ENCODE measurements at places on chromosomes 3 and 15.

- no peak for DNase-seq
Measured at GRCh38 chr3:55333923-55334322, 153.2 kb downstream of the WNT5A start.

DNA sequence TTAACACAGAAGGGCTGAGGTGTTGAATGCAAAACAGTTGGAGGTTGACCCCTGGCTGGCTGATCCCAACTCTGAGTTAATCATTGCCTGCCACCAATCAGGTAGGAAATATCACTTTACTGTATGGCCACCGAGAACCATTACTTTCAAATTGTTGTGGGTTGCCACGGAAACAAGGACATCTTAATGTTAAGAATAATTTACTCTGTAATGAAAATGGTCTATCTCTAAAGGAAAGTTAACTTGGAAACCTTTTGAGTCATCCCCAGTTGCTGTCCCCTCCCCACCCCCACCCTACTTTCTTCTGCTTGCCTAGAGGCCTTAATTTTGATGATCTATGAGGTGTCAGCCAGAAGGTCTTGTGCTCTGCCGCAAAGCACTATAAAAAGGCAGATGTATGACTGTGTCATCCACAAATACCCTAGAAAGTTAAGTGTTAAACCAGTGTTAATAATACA lies 78.7 kb upstream of the SNRK start:
- DNase-seq: no peak

- no peak for DNase-seq
Measured at GRCh38 chr3:177740254-177740653, 543.0 kb upstream of the TBL1XR1 start.

GRCh38 chr3:49018707-49019006 lies 277 bp upstream of the DALRD3 start:
- DNase-seq: no peak

DNA sequence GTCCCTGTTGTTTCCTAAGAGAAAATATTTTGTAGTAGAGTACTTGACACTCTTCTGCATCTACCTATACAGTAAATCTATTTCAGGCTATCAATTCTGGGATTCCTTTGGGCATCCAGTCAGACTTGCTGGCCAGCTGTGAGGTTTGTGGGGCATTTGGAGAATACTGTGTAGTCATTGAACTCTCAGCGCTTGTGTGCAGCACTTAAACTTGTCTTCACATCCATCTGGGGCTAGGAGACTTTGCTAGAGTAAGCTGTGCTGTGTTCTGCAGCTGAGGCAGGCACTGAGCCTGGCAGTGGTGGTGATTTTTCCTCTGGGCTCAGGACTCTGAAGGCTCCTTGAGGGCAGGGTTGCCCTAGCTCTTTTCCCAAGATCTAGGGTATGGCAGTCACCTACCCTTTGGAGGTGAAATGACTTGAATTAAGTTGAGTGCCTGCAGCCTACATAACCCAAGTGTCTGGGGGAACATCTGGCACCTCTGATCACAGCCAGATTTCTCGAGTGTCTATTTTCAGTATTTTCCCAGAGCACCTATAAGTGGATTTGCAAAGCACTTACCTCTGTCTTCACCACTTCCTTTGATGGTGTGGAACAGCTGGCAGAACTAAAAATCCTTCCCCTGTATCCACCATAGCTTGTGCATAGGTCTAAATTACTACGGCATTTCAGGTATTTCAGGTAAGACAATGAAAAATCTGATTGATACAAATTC lies 19.3 kb downstream of the CLSTN2 start:
- DNase-seq: no peak

DNA sequence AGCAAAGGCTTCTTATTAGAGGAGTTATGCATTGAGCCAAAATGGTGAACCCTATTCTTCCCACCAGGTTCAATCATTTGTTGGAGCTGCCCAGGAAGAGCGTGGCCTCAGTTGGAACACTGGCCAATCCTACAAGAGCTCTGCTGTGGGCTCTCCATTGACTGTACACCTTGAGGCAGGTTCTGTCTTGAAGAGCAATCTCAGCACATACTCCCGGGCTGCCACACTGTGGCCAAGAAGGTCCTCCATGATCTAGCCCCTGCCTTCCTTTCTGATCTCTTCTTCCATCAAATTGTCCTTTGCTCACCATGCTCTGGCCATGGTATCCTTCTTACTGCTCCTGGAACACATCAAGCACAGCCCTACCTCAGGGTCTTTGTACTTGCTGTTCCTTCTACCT lies 5.7 kb upstream of the SUMF1 start:
- no peak for DNase-seq

DNA sequence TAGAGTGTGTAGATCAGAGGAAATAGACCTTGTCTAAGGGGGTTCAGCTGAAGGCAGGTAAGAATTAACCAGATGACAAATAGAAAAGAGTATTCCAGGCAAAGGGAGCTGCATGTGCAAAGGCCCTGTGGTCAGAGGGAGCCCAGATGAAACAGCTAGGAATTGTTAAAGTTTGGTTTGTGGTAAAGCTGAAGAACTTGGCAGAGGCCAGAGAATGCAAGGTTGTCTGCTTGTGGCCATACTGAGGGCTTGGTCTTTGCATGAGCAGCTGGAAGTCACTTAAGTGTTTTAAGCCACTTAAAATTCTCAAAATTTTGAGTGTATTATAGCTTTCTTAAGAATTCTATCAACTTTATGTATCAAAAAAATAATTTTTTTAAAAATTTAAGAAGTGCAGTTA lies 116.5 kb downstream of the NEK10 start:
- no peak for DNase-seq

DNA sequence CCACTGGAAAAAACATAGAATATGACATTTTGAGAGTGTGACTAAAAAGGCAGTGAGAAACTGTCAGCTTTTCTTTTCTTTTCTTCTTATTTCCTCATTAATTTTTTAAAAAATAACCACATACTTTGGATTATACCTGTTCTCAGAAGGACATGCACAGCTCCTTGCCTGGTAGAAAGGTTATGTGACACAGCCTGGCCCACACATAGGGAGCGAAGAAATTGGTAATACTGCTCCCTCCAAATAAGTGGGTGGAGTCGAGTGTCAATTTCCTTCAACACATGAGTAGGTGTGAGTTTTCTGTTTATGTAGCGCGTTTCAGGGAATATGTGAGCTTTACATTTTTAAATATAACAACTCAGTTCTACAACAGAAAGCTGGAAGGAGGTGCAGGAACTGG lies 28.9 kb upstream of the RAD18 start:
- DNase-seq: no peak

DNA sequence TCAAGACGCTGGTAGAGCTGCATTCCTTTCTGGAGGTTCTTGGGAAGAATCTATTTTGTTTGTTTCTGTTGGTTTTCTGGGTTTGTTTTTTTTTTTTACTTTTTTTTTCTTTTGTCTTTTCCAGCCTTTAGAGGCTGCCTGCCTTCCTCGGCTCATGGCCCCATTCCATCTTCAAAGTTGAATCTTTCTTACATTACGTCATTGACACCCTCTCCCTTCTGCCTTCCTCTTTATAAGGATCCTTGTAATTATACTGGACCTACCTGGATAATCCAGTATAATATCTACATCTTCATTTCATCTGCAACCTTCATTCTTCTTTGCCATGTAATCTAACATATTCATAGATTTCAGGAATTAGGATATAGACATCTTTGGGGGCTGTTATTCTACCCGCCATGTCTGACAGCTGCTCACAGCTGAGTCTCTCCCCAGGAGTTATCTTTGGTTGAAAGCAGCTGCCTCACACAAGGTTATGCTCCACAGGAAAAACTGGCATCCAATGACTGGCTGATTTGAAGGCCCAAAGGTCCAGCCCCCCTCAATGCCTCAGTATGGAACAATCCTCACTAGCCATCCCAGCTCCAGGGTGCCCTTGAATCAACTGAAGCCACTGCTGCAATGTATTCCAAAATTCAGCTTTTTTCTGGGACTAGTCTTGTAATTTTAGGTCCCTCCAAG lies 38.4 kb upstream of the THBS1 start:
- DNase-seq: no peak

DNA sequence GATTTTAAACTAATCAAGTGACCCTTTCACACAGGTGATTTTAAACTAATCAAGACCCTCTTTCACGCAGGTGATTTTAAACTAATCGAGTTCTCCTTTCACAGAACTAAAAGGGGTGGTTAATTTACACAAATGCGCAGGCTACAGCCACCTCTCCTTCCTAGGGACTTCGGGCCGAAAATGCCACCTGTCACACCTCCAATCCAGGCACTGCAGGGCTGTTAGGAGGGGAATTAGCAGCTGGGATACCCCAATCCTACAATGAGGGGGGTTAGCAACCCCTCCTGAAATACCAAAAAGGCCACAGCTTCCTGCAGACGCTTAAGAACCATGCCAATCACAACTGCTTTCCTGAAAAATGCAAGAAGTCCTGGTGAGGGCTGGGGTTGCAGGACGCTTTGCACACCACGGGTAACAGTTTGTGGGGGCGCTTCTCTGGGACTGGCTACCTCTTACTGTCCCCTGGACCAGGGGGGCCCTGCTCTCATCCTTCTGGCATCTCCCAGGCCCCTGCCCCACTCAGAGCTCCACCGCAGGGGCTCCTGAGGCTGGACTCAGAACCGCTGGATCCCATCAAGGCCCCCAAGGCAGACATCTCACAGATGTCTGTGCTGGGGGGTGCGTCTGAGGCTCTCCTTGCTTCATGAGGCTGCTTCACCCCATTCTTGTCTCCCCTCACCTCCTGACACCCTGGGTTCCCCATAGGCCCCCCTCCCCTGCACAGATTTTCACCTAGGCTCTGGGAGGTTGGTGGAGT lies 145.9 kb downstream of the OR4M2 start:
- DNase-seq: no peak

DNA sequence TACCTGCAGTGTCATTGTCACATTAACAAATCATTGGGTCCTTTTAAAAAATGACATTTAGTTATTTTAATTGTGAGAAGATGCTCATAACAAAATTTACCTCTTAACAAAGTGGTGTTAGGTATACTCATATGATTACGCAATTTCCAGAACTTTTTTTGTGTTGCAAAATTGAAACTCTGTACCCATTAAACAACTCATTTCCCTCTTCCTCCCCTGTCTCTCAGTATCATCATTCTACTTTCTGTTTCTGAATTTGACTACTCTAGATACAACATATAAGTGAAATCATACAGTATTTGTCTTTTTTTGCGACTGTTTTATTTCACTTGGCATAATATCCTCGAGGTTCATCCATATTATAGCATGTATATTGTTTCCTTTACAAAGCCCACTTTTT lies 58.7 kb upstream of the CHST2 start:
- DNase-seq: no peak

DNA sequence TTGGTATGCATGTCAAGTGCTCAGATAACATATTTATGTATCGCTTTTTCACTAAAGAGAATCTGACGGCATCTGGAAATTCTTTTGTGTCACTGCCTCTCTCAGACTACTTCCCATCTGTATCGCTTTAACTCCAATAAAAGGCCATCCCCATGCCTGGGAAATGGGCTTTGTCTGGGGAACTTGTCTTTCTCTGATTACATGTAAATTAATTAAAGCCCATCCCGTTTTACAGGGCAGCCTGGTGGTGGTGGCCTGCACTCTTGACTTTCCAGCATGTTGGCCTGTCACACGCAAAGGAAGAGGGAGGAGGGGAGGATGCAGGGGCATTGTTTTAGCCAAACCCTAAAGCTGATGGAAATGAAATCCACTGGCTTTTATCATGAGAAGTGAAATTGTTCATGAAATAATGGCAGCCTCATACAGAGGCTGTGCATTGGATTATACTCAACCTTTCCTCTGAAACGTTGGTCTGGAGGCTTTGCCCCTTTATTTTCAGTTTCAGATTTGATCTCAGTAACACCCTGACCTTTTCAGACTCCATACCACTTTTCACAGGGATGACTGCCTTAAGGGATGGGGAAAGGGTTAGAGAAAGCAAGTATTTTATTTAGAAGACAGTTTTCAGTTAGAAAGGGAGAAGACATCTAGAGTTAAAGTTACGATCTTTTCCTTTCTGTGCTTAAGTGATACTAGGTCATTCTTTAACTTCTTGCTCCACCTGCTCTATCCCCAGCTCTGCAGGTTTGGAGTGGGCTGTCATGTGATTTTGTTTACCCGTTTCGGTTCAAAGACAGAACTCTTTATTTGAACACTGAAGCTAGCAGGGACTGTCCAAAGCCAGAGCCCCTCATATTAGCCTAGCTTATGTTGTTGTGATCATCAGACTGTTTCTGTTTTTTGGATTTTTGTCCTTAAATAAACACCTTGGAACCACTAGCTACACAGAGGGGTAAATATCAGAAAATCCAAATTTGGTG lies 94.6 kb upstream of the CTDSPL start:
- DNase-seq: no peak

- no peak for DNase-seq
Measured at GRCh38 chr15:50777042-50777441, 11.5 kb upstream of the SPPL2A start.

GRCh38 chr15:59303633-59304032 lies 69.0 kb downstream of the MYO1E start:
- DNase-seq: no peak

- no peak for DNase-seq
Measured at GRCh38 chr3:38116471-38117162, 20.3 kb downstream of the ACAA1 start.

GRCh38 chr3:186118692-186119091 lies 9.8 kb upstream of the ETV5 start:
- DNase-seq: no peak

- DNase-seq: no peak
Measured at GRCh38 chr3:188976407-188976806, 195.4 kb upstream of the TPRG1 start.

- no peak for DNase-seq
Measured at GRCh38 chr3:139297588-139298311, 46.1 kb upstream of the MRPS22 start.

GRCh38 chr3:173548261-173548660 lies 150.7 kb downstream of the NLGN1 start:
- no peak for DNase-seq

GRCh38 chr15:29138260-29138659 lies 131.4 kb downstream of the NSMCE3 start:
- no peak for DNase-seq

- DNase-seq: peak; percentile 17
Measured at GRCh38 chr15:80567721-80568157, 127.4 kb upstream of the ABHD17C start.

DNA sequence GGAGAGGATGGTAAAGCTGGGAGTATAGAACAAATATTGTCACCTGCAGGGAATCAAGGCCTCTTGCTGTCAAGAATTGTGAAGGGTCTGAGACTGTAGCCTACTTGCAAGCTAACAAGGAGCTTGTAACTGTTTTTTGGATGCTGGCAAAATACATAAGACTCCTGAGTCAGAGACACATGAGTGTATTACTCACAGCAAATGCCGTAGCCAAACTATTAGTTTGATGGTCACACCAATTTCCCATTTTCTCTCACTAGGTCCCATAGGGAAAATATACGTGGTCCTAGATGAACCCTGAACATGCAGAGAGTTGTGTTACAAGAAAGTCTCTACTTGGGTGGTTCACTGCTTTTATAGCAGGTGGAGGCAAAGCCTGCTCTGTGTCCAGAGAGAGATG lies 44.7 kb upstream of the LIPC start:
- no peak for DNase-seq

- no peak for DNase-seq
Measured at GRCh38 chr15:31141792-31142191, 40.3 kb upstream of the TRPM1 start.

Measured in CD4-positive, alpha-beta T cell treated with Interleukin-1 beta for 1 hour (primary cell).